ENCODE measurements at places on chromosomes 3 and 15. TPM values are rescaled to one million over a fixed set of nuclear protein-coding genes. Genes with fewer than 3 reads are reported as not detected.

- DNase-seq: no peak
These were observed 32.7 kb downstream of the RARB start for GRCh38 chr3:25460751-25461150.

- DNase-seq: no peak
These were observed 9.0 kb upstream of the BTLA start for GRCh38 chr3:112508261-112508660.

GRCh38 chr3:23113455-23114171 lies 89.5 kb upstream of the UBE2E2 start:
- peak; percentile 7 for DNase-seq

DNA sequence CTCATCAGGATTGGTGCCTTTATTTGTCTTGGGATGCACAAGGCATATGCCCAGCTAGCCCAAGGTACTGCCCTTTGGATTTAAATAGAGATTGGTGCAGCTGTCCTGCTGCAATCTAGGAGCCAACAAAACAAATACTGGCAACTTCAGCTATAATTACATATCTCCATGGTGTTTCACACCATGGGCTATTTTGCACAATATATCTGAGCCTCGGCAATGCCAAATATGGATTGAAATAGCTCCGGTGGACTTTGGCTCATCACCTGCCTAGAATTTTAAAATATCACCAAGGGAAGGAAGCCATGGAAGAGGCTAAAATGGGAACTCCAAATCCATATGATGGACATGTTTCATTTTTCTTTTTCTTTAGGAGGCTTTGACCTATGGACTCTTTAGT lies 367.8 kb upstream of the UMPS start:
- DNase-seq: no peak

DNA sequence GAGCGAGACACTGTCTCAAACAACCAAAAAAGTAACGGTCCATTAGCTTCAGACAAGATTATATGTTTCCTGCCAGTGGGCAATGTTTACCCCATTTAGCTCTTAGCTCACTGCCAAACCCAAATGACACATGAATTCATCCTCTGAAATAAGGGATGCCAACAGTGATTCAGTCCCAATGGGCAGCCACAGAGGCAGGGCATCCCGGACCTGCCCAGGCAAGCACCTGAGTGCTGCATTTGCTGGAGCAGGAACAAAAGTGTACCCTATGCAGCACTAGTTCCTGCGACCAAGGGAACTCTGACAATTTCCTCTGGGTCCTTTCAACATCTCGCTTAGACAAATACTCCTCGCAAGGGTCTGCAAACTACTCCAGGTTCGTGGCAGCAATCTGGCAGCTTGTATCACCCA lies 8.0 kb downstream of the IP6K2 start:
- DNase-seq: peak; percentile 62

The ALDH1A2 gene
- total RNA-seq: not detected

The SLC24A5 gene
- not detected for total RNA-seq

- DNase-seq: peak; percentile 80
These were observed 54.0 kb downstream of the ARMC8 start for GRCh38 chr3:138241061-138241460.

The C3orf70 gene
- total RNA-seq: not detected

GRCh38 chr3:189119950-189120349 lies 51.8 kb upstream of the TPRG1 start:
- DNase-seq: no peak
